Fibroblast of upper back skin (primary cell): ENCODE measurements at places on chromosomes 2 and 18.

DNA sequence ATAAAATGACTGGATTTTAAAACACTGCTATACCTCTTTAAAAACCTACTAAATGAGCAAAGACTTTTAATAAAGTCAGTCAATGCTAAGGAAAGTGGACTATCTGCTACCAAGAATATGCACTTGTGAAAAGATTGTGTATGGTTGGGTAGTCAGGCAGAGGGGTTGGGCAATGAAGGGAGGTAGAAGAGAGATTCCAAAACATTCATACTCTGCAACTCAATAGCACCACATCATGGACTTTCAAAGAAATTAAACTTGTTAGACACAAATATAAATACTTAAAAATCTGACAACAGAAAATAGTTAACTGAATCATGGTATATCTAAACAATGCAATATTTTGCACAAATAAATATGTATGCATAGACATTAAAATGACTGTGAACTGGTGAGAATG, 139.9 kb upstream of the MAPRE2 start:
- DNase-seq, result no peak

DNA sequence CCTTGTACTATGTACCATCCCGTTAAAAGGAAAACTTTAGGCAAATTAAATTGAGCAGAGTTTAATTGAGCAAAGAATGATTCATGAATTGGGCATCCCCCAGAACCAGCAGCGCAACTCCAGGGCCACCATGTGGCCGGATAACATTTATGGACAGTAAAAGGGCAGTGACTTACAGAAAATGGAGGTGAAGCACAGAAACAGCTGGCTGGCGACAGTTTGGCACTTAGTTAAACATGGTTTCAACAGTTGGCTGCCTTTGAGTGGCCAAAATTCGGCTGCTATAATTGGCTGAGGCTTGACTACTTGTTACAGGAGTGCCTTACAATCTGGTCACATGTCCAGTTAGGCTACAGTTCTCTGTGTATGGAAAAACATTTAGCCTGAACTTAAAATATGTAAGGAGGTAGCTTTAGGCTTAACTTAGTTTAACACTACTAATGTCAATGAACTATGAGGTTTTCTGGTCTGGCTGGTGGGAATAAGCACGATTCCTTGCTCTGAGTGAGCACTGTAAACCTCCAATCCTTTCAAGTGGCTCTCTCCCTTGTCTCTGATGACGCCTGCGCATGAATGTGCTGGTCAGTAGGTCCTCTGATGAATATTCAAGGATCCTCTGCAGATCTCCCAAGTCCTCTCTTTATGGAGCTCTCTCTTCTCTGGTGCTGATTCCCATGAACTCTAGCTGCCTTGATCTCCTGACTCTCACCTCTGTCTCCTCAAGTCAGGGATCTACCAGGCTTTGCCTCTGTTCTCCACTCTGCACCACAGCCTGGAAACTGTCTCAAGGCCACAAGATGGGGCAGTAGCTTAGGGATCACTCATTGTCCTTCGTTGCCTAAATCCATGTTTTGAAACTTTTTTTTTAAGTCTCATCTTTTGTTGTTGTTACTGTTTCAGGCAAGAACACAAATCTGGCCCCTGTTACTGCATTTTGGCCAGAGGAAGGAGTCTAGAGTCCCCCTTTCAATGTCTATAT, 24.4 kb upstream of the RAB31 start:
- DNase-seq, result peak; percentile 76

DNA sequence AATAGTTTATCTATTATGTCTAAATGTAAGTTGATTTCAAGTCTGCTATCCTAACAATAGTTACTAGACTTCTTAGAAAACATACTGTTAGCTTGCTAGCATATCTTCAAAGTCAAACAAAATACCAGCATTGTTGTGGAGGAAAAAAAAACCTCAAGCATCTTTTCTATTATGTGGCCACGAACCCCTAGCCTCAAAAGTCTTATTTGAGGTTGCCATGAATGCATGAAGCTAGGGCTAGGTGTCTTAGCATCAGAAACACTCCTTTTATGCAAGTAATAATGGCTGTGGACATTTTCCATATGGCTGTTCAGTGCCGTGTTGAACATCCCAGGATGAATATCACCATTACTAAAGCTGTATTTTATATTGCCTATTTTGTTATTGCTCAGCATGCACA, 86.6 kb upstream of the OTX1 start:
- DNase-seq, result no peak

DNA sequence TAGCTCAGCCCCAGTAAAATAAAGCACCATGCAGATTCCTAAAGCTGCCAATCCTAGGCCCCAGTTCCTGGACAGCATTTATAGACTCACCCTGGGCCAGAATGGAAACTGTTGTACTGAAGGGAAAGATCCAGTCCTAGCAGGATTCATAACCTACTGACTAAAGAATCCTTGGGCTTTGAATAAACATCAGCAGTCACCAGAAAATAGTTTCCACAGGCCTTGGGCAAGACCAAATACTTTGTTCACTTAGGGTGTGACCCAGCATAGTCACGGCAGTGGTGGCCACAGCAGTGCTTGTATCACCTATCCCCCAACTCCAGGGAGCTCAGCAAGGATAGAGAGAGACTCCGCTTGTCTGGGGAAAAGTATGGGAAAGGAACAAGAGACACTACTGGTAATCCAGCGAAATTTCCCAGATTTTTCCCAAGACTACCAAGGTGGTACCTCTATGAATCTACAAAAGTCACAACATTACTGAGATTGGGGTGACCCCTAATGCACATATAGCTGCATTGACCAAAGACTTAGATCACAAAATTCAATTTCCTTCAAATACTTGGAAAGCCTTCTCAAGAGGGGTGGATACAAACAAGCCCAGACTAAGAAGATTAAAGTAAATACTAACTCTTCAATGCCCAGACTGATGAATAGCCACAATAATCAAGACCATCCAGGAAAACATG, 748.1 kb upstream of the LRATD1 start:
- no peak for DNase-seq

- DNase-seq, result no peak
Measured at GRCh38 chr2:203636588-203637470, 69.6 kb upstream of the CD28 start.
